ENCODE measurements at places on chromosomes 4 and X.

DNA sequence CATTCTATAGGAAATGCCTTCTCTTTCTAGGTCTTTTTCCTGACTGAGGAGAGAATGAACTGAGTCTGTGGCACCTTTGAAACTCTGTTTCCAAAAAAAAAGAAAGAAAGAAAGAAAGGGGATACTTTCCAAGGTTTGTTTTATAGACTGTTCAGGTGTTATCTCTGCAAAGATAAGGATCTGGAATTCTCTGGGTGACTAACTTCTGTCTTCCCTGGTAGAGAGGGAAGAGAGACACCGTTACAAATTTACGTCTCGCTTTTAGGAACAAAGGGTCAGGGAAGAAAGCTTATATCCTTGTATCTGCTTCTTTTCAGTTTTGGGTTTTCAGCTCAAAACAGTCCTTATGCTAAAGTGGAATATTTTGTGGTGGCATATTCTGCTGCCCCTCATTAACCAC is 314.1 kb downstream of the RAPGEF2 start:
- no peak for DNase-seq

DNA sequence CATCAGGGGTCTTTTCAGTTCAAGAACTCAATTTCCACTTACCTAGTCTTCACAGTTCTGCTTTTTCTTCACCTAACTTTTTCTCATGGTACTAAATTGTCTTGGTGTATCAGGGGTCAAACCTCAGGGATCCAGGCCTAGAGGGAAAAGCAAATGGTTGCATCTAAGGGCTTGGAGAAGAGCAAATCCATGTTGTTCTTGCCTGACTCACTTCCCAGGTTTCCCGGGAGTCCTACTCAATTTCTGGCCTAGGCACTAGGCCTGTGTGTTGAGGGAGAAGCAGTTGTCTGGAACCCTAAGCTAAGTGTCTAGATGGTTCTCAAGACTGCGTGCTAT is 191.9 kb upstream of the STK26 start:
- DNase-seq: no peak

DNA sequence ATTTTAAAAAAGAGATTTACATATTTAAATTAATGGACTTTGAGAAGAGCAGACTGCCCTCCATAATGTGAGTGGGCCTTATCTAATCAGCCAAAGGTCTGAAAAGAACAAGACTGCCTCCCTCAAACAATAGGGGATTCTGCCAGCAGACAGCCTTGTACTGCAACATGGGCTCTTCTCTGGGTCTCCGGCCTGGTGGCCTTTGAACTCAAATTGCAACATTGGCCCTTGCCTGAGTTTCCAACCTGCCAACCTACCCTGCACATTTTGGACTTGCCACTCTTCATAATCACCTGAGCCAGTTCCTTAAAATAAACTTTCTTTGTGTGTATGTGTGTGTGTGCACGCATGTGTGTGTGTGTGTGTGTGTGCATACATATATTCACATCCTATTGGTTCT is 90.8 kb upstream of the OTUD4 start:
- no peak for DNase-seq

DNA sequence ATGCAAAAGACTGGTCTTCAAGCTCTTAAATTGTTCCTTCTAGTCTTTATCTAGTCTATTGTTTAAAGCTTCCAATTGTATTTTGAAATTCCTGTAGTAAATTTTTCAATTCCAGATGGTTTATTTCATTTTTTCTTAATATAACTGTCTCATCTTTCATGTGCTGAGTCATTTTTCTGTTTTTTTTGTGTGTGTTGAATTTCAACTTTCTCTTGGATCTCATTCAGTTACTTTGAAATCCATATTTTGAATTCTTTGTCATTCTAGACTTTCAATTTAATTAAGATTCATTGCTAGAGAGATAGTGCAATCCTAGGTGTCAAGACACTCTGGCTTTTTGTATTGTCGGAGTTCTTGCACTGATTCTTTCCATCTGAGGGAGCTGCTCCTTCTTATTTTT is 128.0 kb upstream of the PRKG2 start:
- DNase-seq: no peak

All from GM03348 (cell line).